ENCODE measurements at places on chromosomes 16 and 17.

DNA sequence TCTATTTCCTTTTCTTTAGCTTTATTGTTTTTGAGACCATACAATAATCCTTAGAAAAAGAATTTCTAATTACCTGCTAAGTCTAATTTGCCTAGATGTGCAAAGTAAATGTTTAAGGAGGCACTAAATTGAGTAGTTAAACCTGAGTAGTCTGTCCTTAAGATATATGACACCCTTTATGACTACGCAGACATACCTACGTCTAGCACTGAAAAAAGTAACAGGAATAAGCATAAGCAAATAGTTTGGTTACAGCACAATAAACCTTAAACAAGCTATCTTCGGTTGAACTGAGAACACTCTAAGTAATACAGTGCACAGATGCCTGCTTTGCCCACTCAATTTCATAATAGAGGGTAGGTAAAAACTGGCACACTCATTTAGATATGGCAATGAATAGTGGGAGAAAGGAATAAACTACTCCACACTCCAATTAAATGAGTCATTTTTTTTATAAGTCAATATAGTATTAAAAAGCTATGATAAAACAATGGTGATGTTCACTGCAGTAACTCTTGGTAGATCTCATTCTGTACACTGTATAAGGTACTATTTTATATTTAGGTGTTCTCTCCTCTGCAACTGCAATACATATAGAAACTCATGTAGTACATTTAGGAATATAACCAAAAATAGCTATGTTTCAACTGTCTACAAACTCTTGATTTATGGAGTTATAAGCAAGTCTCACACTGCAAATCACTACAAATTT, 19.7 kb upstream of the INTS2 start:
- no peak for DNase-seq

GRCh38 chr17:82055023-82055964, 3.6 kb downstream of the GPS1 start:
- no peak for DNase-seq

DNA sequence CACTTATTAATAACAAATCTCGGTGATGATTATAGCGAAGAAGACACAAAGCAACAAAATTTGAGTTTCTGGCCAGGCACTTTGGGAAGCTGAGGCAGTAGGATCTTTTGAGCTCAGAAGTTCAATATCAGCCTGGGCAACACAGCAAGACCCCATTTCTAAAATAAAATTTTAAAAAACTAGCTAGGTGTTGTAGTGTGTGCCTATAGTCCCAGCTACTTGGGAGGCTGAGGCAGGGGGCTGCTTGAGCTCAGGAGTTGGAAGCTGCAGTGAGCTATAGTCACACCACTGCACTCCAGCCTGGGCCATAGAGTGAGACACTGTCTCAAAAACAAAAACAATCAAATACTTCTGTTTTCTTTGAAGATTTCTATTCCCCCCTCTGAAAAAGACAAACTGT, 104.9 kb downstream of the SYCE1L start:
- DNase-seq, result no peak

- no peak for DNase-seq
Observed at GRCh38 chr17:46150216-46150963, 42.8 kb downstream of the KANSL1 start.

GRCh38 chr16:19228575-19228974, 57.0 kb upstream of the CLEC19A start:
- no peak for DNase-seq

DNA sequence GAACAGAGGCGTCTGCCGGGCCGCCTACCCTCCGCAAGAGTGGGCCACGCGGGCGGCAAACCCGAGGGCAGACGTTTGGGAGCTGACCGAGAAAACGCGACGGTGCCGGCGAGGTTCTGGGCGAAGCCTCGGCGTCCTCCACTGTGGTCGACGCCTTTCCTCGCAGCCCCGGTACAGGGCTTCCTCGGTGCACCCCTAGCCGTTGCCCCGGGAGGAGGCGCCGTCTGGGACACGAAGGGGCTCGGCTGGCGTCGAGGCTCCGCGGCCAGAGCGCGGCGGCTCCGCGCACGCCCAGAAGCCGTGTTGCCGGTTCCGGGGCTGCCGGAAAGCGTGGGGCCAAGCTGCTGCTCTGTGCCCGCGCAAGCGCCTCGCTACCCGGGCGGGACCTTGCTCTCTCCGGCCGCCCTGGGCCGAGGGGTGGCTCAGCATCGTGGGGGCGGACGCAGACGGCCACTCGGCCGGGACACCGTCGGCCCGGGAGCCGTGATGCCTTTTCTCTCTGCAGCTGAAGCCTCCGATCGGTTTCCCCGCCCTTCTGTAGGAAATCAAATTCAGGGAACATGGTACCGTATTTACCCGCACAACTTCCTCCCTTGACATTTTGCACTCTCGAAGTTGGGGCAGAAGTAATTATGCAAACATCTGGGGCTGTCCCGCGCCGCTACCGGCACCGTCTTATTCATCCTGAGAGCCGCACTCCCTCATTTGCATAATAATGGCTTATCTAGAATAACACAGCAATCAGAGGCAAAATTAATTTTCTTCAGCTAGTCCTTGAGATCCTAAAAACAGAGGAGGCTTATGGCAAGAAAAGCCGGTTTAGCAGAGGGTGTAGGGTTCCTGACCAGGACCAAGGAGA, 7.3 kb upstream of the CBX8 start:
- DNase-seq, result no peak

DNA sequence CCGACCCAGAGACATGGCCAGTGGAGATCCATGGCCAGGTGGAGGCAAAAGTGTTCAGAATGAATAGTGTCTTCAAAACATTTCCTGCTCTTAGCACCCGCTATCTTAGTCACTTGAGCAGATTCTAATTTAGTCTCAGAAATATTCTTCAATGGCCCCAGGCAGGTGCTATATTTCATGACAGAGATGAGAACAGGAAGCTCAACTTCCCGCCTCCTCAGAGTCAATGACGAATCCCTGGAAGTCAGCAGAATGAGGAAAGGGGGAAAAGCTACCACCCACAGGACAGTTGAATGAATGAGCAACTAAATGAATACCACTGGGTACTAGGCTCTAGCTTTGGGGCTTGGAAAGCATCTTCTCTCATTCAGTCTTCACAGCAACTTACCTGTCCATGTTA, 147.2 kb downstream of the ASIC2 start:
- DNase-seq, result no peak

DNA sequence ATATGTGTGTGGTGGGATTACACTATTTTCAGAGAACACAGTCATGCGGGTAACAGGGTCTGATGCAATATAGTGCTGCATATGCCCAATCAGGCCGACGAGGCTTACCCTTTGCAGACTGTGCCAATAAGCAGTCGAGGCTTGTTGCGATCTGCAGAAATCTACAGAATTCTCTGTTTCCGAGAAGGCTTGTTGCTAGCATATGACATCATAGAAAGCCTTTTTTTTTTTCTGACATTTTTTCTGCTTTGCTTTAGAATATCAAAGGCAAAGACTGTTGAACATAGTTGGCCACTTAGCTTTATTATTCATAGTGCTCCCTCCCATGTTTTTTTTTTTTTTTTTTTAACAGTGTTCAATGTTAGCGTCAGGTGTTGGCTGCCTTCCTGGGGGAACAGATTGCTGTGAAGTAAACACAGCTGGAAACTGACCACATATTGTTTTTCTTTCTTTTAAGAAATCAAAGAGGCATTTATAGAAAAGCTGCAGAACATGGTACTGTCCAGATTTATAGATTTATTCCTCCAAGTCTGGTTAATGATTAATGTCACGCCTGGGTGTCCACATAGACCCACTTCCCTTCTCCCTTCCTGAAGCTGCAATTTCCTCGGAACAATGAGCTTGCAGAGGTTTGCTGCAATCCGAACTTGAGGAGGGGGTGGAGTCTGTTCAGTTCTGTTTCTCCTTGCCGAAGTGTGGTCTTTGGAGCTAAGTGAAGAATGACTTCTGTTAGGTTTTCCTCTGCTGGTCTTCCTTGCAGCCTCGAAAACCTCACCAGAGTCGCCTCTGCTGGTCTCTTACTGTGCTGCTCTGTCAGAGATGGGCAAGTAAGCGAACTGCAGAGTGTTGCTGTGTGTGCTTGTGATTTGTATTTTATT, 87.3 kb downstream of the MAP2K6 start:
- DNase-seq, result no peak

Measured in activated CD4-positive, alpha-beta T cell treated with anti-CD3 and anti-CD28 coated beads, Interleukin-2, amount 50 U/mL, for 1 hour (primary cell).